ENCODE measurements at places on chromosomes 3 and 15.

- DNase-seq = no peak
Observed at GRCh38 chr3:106534206-106534605, 665.4 kb upstream of the CBLB start.

DNA sequence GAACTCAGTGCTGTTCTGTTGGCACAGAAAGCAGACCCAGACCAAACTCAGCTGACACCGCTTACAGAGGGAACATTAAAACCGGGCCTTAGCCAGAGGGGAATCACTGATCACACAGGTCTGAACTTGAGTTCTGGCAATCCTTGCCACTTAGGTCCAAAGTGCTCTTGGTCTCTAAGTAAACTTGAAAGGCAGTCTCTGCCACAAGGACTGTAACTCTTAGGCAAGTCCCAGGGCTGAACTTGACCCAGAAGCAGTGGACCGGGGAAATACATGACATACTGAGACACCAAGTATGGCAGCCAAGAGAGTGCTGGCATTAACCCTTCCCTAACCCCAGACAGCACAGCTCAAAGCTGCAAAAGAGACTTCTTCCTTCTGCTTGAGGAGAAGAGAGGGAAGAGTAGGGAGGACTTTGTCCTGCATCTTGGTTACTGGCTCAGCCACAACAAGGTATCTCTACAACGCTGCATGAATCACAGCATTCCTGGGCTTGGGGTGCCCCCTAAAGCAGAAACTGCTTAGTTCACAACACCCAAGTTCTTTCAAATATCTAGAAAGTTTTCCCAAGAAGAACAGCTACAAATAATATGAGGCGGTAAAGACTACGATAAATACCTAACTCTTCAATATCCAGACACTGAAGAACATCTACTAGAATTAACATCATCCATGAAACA is 32.5 kb downstream of the NAALADL2 start:
- no peak for DNase-seq

- no peak for DNase-seq
Observed at GRCh38 chr3:70824078-70824477, 511.6 kb upstream of the MDFIC2 start.

- DNase-seq = no peak
Observed at GRCh38 chr3:156216216-156216615, 95.8 kb downstream of the KCNAB1 start.

GRCh38 chr3:155013427-155013826 is 66.7 kb upstream of the MME start:
- no peak for DNase-seq

GRCh38 chr3:97839944-97840343 is 18.1 kb downstream of the CRYBG3 start:
- no peak for DNase-seq

DNA sequence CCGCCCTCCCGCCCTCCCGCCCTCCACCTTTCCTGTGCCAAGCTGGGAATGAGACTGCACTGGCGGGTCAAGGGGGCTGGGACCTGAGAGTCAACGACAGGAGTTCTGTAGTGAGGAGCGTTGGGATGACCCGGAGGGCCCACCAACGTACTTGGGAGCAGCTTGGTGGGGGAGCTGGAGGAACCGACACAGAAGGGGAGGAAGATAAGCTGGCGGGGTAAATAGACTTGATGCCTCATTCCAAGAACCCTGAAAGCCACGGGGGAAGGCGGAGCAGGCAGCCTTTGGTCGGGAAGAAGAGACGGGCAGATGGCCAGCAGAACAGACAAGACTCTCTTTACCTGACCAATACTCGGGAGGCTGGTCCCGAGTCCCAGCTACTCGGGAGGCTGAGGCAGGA is 277 bp downstream of the FMN1 start:
- DNase-seq = no peak

DNA sequence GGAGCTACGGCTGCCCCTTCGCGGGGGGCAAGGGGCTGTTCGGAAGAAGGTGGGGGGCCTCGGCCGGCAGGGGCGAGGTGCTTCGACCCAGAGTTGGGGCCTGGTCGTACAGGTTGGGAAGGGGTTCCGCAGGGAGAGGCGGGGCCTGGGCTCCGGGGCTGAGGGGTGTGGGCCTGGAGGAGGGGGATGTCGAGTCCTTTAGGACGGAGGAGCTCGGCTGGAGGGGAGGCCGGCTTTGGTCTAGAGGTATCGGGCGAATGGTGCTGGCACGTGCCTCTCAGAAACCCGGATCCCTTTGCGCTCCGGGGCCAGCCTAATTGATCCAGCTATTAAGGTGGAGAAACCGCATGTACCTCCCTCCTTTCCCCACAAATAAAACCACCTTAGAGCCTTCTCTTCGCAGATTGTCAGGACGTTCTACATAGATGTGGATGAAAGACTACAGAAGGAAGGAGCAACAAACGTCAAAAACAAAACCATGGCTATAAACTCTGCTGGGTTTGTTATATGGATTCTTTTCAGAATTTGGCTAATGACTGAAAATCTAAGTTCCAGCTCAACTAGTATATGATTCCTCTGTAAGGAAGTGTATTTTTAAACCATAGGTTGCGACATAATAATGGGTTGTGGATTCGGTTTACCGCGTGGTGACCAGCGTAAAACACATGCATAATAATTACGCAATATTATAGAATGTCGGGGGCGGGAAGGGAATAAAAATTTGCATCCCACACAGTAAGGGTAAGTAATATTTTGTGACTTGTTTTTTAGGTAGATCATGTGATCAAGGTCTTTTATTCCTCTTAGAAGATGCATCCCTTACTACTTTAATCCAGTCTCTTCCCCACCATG is 644 bp upstream of the NGLY1 start:
- peak; percentile 72 for DNase-seq

GRCh38 chr3:133853925-133854227 is 41.8 kb downstream of the RAB6B start:
- no peak for DNase-seq

DNA sequence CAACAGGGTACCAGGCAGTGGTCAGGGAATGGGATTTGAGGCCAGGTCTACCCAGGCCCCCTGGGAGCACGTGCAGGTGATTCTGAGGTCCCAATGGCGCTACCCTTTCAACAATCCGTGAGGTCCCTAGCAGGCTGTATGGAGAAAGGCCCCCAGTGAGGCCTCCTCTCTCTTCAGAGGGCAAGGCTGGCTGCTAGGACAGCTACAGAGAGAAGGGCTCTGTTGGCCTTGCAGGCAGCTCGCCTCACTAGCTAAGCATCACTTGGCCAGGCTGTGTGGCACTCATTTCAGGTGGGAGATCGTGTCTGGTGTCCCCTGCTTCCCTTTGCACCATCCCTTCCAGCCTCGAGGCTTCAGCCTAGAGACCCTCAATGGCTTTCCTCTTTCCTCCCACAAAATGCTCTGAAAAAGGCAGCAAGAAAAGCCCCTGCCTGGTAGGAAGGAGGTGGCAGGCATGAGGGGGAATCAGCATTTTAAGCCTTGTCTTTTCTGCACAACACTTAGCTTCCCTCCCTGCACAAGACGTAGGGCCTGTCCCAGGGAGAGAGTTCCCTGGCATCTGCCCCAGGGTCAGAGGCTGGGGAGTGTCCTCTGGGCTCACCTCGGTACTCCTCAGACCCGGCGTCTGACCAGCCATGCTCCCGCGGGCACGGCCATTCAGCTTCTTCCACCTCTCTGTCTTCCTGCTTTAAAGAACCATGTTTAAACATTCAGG is 111.8 kb downstream of the ASB7 start:
- no peak for DNase-seq

GRCh38 chr3:142356818-142357217 is 91.0 kb downstream of the XRN1 start:
- DNase-seq = no peak

GRCh38 chr3:104145164-104145563 is 1221.5 kb upstream of the ALCAM start:
- DNase-seq = no peak

DNA sequence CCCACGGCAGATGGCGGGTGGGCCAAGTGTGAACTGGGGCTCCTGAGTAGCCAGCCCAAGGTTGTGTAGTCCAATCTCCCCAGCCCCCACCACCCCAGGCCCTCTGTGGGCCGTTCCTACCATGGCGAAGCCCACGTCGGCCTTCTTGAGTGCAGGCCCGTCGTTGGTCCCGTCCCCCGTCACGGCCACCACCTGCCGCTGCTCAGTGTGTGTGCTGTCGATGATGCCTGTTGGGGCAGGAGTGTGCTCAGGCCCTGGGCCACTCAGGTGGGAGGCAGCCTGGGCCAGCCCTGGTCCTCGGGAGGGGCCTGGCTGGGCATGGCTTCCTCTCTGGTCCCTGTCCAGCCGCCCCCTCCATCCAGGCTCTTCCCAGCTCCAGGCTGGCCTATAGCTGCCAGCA is 25.0 kb upstream of the SEC13 start:
- no peak for DNase-seq

- DNase-seq = no peak
Observed at GRCh38 chr3:99365396-99365795, 273.0 kb upstream of the COL8A1 start.

DNA sequence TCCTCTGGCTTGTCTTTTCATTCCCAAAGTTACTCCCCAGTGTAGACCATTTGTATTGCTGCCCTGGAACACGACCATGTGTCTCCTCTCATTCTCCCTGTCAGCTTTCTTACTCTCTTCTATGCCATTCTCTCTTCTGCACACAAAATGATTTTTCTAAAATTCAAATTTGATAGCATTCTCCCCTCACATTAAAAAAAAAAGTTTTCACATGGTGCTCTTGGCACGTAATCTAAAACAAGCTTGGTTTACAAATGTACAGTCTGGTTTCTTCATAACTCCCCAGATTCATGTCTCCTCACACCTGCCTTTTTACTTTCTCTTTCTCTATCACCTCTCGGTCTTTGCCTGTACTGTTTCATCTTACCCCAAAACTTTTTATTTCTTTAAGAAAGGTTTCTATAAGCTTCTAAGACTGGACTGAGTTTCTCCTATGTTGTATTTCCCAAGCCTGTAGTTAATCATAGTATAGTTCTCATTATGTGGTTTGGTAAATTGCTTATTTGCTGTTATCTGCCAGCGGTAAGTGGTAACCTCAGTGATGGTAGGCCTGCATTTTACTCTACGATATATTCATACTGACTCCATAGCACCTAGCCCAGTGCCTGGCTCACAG is 31.2 kb downstream of the BCHE start:
- peak; percentile 58 for DNase-seq

GRCh38 chr15:100055821-100056220 is 286.0 kb downstream of the ADAMTS17 start:
- no peak for DNase-seq

- no peak for DNase-seq
Observed at GRCh38 chr15:75599401-75599800, 20.3 kb upstream of the PTPN9 start.

DNA sequence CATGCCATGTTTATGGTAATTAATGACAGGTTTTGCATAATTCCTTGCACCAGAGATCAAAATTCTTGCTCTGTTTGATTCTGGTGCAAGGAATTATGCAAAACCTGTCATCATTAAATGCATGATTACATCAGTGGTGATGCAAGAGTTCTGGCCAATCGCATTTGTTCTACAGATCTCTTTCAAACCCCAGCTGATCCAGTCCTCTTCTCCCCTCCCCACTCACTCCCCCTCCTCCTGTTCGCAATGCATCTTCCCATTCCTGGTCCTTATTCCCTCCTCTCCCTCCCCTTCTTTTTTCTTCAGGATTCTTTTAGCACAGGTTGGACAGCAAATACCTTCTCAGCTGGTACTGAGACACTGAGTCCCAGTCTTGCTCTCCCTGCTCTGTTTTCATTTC is 82.1 kb downstream of the GABRB3 start:
- DNase-seq = no peak

- DNase-seq = no peak
Observed at GRCh38 chr3:120052225-120052624, 42.0 kb downstream of the GSK3B start.

DNA sequence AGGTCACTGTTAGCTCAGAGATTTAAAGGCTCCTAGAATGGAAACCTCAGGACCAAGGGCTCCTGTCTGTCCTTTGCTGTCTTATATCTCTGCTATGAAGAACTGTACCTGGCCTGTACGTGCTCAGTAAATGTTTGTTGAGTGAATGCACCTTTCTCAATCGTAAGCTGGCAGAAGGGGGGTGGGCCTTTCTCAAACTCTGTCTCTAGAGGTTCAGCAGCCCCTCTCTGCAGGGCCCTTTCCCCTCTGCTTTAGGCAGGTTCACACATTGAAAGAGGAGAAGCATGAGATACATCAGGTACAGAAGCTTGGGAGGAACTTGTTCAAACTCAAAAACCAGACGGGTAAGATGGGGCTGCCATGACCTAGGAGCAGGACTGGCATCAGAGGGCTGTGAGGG is 155.6 kb downstream of the GOLGA6L4 start:
- no peak for DNase-seq

DNA sequence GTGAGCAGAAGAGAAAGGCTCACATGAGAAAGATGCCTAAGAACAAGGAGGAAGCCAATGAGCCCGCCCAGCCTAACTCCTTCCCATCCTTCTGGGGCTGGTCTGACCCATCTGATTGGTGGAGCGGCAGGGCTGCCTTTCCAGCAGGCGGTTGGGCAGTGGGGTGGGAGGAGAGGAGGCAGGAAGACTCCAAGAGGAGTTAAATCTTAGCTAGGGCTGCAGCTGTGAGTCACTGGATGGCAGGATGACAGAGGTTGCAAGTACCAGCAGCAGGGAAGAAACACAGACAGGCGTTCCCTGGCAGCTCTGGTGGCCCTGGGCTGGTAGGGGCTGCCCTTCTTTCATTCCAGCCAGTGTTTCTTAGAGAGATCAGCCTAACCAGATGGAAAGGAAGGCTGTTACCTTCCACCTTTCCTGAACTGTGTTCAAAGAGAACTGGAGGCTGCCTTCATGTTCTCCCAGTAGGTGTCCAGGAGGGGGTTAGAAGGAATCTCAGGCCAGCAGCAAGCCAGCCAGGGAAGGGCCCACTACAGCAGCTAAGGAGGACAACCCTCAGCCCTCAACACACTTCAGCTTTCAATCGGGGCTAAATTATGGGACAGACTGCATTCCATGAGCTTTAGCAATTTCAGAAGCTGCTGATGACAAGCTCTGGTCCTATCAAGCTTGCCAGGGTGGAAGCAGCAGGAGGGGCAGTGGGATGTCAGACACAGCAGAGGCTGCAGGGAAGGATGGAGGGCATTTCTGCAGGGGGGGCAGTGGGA is 50.3 kb downstream of the CHSY1 start:
- DNase-seq = no peak

GRCh38 chr3:150744041-150744918 is 18.7 kb downstream of the SIAH2 start:
- no peak for DNase-seq

GRCh38 chr15:29690765-29691475 is 131.3 kb downstream of the TJP1 start:
- no peak for DNase-seq

DNA sequence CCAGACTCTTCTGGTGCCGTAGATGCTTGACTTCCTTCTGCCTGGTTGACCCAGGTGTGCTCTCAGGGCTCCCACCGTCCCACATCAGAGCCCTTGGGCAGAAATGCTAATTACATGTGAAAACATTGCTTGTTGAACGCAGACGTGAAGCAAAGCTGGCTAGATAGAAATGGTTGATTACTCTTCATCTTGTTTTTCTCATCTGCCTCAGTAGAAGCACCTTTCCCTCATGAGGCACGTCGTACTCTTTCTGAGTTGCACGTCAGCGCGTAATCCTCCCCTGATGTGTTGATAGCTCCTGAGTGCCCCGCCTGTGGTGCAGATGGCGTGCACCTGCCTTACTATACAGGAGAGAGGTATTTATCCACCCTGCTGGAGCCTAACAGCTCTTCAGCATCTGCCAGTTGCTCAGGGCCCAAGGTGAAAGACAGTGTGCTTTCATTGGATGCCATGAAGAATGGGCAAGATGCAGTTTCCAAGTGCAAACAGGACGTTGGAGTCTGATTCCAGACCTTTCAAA is 18.1 kb downstream of the MAP6D1 start:
- no peak for DNase-seq

All from OCI-M1 (cell line).